ENCODE measurements at places on chromosomes 13 and 19. TPM values are rescaled to one million over a fixed set of nuclear protein-coding genes. Genes with fewer than 3 reads are reported as not detected.

The NLRP5 gene
- not detected for total RNA-seq

DNA sequence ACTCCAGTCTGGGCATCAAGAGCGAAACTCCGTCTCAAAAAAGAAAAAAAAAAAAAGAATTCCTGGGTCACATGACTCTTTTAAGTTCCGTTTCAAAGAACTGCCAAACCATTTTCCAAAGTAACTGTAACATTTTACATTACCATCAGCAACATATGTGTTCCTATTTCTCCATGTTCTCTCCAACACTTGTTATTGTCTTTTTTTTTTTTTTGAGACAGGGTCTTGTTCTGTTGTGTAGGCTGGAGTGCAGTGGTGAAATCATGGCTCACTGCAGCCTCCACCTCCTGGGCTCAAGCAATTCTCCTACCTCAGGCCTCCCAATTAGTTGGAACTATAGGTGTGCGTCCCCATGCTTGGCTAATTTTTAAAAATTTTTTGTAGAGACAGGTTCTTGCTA lies 6.5 kb downstream of the LGALS7B start:
- no peak overlapping the region for H3K4me3 ChIP-seq
- no peak overlapping the region for H3K27ac ChIP-seq
- no peaks in the 10 kb centered on the region for H3K4me1 ChIP-seq
- DNase-seq: no peak
- H3K27me3 ChIP-seq: no peaks in the 10 kb centered on the region

DNA sequence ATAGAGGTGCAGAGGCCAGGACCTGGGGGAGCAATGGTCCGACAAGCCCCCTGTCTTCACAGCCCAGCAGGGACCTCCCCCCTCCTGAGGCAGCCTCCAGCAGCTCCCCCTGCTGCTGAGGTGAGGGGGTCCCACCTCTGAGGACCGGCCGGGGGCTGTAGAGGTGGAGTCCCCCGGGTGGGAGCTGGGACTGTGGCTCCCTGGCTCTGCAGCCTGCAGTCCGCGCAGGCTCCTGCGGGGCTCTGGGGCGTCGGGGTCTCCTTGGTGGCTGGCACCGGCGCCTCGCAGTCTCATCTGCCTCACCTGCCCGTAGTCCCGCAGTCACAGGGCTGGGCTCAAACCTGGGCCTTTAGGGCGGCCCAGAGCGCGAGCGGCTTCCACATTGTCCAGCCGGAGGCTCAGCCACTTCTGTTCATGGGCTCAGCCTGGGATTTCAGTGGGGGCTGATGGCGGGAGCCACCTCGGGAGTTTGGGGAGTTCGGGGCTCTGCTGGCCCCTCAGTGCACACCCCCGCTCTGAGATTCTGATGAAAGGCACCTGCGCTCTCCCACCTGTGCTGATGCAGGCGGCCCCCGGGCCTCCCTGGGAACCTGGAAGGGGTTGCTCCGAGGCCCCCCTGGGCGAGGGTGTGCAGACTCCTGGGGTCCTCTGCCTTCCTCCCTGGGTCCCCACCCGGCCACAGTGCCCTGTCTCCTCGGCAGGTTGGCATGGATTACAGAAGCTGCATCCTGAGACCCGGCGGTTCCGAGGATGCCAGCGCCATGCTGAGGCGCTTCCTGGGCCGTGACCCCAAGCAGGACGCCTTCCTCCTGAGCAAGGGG lies 7.0 kb upstream of the ZNF554 start:
- no peak overlapping the region for H3K27ac ChIP-seq
- no peak overlapping the region for H3K4me3 ChIP-seq
- H3K4me1 ChIP-seq: no peaks in the 10 kb centered on the region
- no peaks in the 10 kb centered on the region for H3K27me3 ChIP-seq
- peaks cover 4% of the 10 kb centered on the region for H3K36me3 ChIP-seq
- no peak for DNase-seq

The CEACAM6 gene
- not detected for total RNA-seq

The FUT3 gene
- total RNA-seq: not detected

The KLK13 gene
- not detected for total RNA-seq

DNA sequence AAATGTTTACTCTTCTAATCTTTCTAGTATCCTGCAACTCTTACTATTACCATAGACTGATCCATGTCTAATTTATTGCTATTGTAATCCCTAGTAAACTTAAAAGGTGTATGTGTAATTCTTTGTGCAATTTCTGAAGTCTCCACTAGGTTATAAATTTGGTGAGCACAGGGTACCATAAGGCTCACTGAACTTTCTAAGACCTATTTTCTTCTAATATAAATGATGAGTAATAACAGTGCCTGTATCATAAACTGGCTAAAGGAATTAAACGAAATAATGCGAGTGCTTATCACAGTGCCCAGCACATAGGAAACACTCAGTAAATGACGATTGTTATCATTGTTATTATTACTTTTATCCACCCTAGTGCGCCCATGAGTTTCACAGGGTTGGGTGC lies 119.1 kb downstream of the KLF12 start:
- H3K4me1 ChIP-seq: no peaks in the 10 kb centered on the region
- H3K4me3 ChIP-seq: no peak overlapping the region
- H3K27ac ChIP-seq: no peak overlapping the region
- no peaks in the 10 kb centered on the region for H3K27me3 ChIP-seq
- H3K36me3 ChIP-seq: no peaks in the 10 kb centered on the region
- DNase-seq: no peak

DNA sequence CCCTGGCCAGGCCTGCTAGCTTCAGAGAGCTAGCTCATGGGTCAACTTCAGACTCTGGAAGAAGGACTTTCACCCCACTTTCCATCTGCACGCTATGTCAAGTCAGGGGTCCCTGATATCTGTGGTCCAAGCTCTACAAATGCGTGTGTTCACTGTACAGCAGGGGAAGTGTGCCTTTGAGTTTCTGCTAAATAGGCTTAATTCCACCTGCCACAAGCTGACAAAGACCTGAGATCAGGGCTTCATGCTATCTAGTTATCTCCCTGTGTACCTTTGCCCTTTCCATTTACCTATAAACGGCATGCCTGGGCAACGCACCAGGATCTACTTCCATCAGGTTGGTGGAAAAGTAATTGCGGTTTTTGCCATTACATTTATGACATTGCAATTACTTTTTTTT lies 10.7 kb upstream of the SULT2A1 start:
- no peak for DNase-seq
- H3K27ac ChIP-seq: no peak overlapping the region
- H3K4me1 ChIP-seq: no peaks in the 10 kb centered on the region
- H3K4me3 ChIP-seq: no peak overlapping the region
- H3K27me3 ChIP-seq: no peaks in the 10 kb centered on the region

DNA sequence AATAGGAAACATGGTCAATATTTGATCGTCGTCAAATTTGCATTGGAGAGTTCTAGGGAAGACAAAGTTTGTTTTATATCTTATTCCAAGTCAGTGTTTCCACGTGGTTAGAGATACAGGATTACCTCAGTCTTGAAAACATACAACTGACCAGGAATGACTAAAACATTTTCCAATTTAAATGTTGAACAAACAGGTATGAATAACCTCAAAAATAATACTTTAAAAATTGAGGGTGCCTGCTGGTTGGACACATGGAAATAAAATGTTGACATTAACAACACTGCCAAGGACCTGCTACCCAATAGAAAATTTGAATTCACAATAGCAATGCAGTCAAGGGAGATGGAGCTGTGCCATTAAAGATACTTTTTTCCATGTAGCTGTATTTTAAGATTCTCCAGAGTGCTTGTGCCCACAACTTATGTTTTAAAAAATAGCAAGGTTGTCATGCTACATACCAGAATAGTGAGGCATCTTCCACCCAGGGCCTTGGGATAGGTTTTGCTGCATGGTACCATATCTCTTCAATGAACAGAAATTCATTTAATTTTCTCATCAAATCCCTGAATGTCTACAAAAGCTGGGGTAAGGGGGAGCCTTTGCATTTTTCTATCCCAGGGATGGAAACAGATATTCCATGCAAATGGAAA lies 260.8 kb downstream of the EFNB2 start:
- H3K4me3 ChIP-seq: no peak overlapping the region
- no peaks in the 10 kb centered on the region for H3K36me3 ChIP-seq
- H3K4me1 ChIP-seq: no peaks in the 10 kb centered on the region
- DNase-seq: peak; percentile 58
- no peaks in the 10 kb centered on the region for H3K27me3 ChIP-seq

DNA sequence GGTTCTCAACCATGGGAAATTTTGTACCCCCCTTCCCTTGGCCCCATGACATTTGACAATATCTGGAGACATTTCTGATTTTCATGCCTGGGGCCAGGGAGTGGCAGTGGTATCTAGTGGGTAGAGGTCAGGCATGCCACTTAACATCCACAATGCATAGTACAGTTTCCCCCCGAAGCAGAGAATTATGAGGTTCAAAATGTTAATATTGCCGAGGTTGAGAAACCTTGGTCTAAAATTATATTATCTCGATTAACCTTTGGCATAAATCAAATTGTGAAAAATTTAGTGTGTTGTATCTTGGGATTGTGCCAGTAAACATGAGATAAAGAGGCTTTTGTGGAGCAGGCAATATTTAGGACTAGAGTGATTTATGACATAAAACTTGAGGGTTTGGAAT lies 147.9 kb downstream of the LMO7 start:
- peaks cover 13% of the 10 kb centered on the region for H3K4me1 ChIP-seq
- H3K4me3 ChIP-seq: no peak overlapping the region
- H3K27ac ChIP-seq: no peak overlapping the region
- no peaks in the 10 kb centered on the region for H3K36me3 ChIP-seq
- no peak for DNase-seq
- no peaks in the 10 kb centered on the region for H3K27me3 ChIP-seq

DNA sequence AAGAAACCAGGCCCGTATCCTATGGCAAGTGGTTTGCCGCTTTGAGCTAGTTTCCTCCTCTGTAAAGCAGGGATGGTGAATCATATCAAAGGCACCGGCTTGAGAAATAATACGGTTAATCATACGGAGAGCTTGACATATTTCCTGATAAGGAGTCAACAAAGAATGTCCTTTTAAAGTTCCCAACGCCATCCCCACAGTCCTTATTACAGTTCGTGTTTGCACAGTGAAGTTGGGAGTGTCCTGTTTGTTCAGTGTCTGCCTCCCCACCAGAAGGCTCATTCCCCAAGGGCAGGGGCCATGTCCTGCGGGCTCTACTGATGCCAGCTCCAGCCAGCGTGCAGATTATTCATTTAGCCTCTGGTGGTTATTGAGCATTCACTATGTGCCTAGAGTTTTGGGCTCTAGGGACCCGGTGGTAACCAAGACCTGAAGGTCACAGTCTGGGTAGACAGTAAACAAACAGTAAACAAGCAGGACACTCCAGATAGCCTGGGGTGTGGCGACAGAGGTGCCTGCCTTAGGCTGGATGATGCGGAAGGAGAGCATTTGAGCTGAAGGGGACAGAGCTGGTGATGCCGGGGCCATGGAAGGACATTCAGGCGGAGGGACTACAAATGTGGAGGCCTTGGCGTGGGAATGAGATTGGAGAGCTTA lies 6.3 kb downstream of the GRAMD1A start:
- H3K27me3 ChIP-seq: no peaks in the 10 kb centered on the region
- peaks cover 5% of the 10 kb centered on the region for H3K4me1 ChIP-seq
- no peak overlapping the region for H3K27ac ChIP-seq
- H3K36me3 ChIP-seq: peaks cover 15% of the 10 kb centered on the region
- H3K4me3 ChIP-seq: no peak overlapping the region
- DNase-seq: peak; percentile 90

The RPS16 gene
- 271 TPM for total RNA-seq

GRCh38 chr13:32472194-32472621 lies 44.3 kb upstream of the N4BP2L1 start:
- H3K4me3 ChIP-seq: no peak overlapping the region
- no peak overlapping the region for H3K27ac ChIP-seq
- no peaks in the 10 kb centered on the region for H3K27me3 ChIP-seq
- H3K36me3 ChIP-seq: no peaks in the 10 kb centered on the region
- no peaks in the 10 kb centered on the region for H3K4me1 ChIP-seq

- no peaks in the 10 kb centered on the region for H3K4me1 ChIP-seq
- peak; percentile 76 for DNase-seq
- H3K27ac ChIP-seq: no peak overlapping the region
These were observed 145.5 kb upstream of the SPRY2 start for GRCh38 chr13:80486402-80486801.

The MISP gene
- not detected for total RNA-seq

DNA sequence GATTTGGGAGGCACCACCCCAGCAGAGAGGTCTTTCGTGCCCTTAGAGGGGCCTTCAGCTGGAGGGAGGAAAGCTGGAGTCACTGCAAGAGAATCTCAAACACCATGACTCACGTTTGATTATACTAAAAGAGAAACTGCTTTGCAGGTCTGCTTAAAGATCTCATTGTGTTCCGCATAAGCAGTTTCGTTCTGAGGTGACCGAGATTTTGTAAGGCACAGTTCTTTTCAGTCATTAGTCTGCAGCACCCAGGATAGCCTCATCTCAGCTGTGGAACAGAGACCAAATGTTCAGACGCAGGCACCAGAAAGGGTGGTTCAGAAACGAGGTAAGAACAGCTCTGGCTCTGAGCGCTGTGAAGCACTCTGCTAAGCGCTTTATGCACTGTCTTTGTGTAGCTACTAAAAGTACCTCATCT lies 71.2 kb upstream of the GTF3A start:
- H3K27ac ChIP-seq: no peak overlapping the region
- no peaks in the 10 kb centered on the region for H3K27me3 ChIP-seq

The PSG6 gene
- total RNA-seq: 0.17 TPM

The CACNA1A gene
- 1.8 TPM for total RNA-seq

- no peak overlapping the region for H3K4me3 ChIP-seq
- H3K27ac ChIP-seq: no peak overlapping the region
- peak; percentile 27 for DNase-seq
- peaks cover 2% of the 10 kb centered on the region for H3K4me1 ChIP-seq
These were observed 26.2 kb downstream of the RAP2A start for GRCh38 chr13:97460004-97460775.

GRCh38 chr19:11482384-11483050 lies 1.7 kb upstream of the ELAVL3 start:
- H3K27me3 ChIP-seq: peaks cover 29% of the 10 kb centered on the region
- H3K36me3 ChIP-seq: no peaks in the 10 kb centered on the region
- H3K4me1 ChIP-seq: no peaks in the 10 kb centered on the region
- H3K27ac ChIP-seq: no peak overlapping the region
- H3K4me3 ChIP-seq: peak overlapping the region; percentile 47

The CPB2 gene
- not detected for total RNA-seq

- H3K27ac ChIP-seq: no peak overlapping the region
- DNase-seq: no peak
- no peaks in the 10 kb centered on the region for H3K4me1 ChIP-seq
- no peaks in the 10 kb centered on the region for H3K36me3 ChIP-seq
These were observed 1335.3 kb downstream of the EFNB2 start for GRCh38 chr13:105200181-105200580.

The ERICH4 gene
- not detected for total RNA-seq

- no peaks in the 10 kb centered on the region for H3K4me1 ChIP-seq
- no peak for DNase-seq
- H3K36me3 ChIP-seq: no peaks in the 10 kb centered on the region
- H3K27ac ChIP-seq: no peak overlapping the region
- no peak overlapping the region for H3K4me3 ChIP-seq
These were observed 463.3 kb upstream of the KLF12 start for GRCh38 chr13:74597526-74597925.

- no peak overlapping the region for H3K27ac ChIP-seq
- H3K4me1 ChIP-seq: no peaks in the 10 kb centered on the region
- no peak for DNase-seq
- H3K36me3 ChIP-seq: no peaks in the 10 kb centered on the region
- no peak overlapping the region for H3K4me3 ChIP-seq
These were observed 133.3 kb downstream of the HS6ST3 start for GRCh38 chr13:96223231-96223630.

The FPR3 gene
- under 0.01 TPM for total RNA-seq

The ZNF761 gene
- 9.2 TPM for total RNA-seq
